Heart right ventricle (tissue), 16 donors: ENCODE measurements at places on chromosomes 7 and 10. TPM values are rescaled to one million over a fixed set of nuclear protein-coding genes. Genes with fewer than 3 reads are reported as not detected.
A peak's percentile ranks its signal among the peaks of the same experiment; 100 is the strongest.

CYP3A4 gene
- total RNA-seq, result not detected

KCNIP2 gene
- total RNA-seq, result 77.0 TPM

SPDYE1 gene
- total RNA-seq, result not detected

- no peak for DNase-seq
Observed at GRCh38 chr10:43214956-43215561, 51.8 kb downstream of the RASGEF1A start.

DNA sequence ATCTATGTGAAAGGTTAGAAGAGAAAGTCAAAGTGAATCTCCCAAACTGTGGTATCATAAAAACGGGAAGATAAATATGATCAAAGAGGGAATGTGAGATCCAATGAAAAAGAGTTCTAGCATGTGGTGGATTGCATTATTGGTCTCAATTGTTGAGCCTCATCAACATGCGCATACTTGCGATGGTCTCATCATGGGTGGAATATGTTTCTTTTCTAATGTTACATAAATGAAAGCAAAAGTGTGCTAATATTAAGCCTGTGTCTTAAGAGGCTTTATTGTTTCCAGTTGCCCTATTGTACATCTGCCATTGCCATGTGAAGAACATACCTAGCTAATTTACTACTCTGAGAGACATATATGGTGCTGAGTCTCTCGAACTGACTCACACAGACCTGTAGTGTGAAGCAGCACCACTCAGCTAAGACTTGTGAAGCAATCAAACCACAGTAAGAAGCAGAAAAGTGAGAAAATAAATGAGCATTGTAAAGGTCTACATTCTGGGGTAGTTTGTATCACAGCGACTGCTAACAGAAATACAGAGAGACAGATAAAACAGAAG, 645.5 kb upstream of the PCDH15 start:
- DNase-seq, result no peak

GRCh38 chr7:99004216-99004615, 125.9 kb downstream of the TRRAP start:
- DNase-seq, result no peak

GRCh38 chr7:94452239-94452638, 57.4 kb upstream of the CASD1 start:
- no peak for DNase-seq

DNA sequence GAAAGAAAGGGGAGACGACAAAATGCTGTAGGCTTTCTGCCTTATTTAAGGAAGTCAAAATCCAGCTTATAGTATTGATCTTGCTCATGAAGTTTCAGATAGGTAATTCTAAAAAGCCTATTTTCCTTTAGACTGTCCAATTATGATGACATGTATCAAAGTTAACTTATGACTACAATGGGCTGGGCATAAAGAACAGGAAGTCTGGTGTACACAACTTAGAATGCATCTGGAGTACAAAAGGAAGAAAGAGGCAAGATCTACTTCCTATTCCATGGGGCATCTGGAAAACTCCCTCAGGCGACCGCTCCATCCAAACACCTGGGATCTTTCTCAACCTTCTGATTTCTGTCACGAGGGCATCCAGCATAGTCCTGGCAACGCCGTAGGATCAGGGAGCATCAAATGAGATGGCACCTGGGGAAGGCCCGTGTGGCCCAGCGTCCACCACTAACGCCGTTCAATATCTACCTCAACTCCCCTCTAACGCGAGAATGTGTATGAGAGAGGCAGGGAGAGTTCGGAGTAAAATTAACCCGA, 512 bp downstream of the FAM24B start:
- no peak for DNase-seq

- DNase-seq, result no peak
Observed at GRCh38 chr7:26007510-26007909, 144.5 kb upstream of the NFE2L3 start.

DNA sequence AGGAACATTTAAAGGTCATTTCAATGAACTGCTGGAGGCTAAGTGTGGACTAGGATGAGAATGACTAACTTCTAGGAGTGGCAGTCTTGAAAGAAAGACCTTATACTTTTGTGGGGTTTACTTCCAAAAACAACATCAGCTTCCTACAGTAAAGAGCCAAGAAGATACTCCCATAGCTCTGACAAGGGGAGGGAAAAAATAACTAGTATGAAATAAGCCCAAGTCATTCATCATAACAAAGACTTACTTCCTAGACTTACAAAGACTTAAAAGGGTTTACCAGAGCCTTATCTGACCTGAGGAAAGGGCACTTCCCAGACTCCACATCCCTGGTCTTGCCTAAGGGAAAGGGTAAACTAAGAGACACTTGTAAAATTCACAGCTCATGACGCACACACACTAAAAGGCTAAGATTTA, 31.7 kb downstream of the ARHGAP12 start:
- no peak for DNase-seq

GRCh38 chr10:13161857-13162271, 506 bp downstream of the MCM10 start:
- DNase-seq, result no peak

- DNase-seq, result peak; percentile 15
Observed at GRCh38 chr7:104552102-104552501, 223.7 kb downstream of the LHFPL3 start.

GRCh38 chr10:58164517-58164916, 103.2 kb downstream of the IPMK start:
- no peak for DNase-seq

DNA sequence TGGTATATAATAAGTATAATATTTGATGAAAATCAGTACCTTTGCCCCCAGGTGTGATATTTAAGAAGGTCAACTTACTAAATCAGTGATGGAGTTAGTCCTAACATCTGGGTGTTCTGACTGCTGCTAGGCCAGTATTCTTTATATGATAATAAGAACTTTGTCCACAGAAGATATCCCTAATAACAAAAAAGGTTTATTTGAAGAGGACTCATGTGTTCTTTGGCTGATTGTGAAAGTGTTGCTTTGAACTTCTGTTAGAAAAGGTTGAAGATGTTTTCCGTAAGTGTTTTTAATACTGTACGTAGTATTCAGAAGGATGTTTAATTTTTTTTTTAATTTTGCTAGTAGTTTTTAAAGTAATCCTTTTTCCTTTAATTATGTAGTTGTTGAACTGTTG, 10.2 kb downstream of the PTEN start:
- DNase-seq, result no peak

GRCh38 chr7:147765301-147765700, 825.3 kb upstream of the C7orf33 start:
- DNase-seq, result no peak
